ENCODE measurements at places on chromosomes 2 and 18.

DNA sequence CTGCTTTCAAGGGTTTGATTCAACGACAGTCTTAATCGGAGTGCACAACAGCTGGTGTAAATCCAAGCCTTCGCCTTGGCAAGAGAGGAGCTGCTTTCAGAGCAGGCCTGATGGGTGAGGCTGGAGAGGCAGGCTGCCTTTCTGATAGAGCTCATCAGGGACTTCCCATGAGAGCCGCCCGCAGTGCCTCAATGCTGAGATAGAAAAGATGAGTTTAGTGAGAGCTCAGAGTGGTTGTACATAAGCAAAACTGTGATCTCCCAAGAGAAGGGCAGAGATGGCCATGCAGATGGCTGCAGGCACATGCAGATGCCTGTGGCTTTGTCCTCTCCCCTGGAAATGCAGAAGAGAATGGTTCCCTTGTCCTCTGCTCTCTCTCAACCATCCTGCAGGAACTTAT, 122.1 kb downstream of the ARL4C start:
- no peak for DNase-seq

GRCh38 chr2:54824567-54824966, 101.1 kb downstream of the EML6 start:
- no peak for DNase-seq

DNA sequence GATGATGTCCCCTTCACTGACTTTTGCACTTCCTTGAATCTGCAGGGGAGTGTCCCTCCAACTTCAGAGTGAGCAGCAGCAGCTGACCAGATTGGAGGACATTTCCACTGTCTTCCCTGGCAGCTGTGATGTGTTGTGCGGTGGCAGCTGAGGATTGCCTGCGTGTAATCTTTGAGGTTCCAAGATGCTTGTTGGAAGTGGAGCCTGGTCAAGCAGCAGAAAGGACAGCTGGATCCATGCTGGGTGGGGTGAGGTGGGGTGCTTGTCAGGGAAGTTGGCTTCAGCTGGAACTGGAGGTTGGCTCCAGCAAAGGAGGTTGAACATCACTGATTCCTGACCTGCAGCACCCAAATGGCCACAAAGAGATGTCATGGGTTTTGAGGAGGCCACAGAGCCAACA, 64.8 kb downstream of the ST3GAL5 start:
- DNase-seq = no peak

- no peak for DNase-seq
These were observed 40.3 kb downstream of the RBMS1 start for GRCh38 chr2:160453111-160453820.

DNA sequence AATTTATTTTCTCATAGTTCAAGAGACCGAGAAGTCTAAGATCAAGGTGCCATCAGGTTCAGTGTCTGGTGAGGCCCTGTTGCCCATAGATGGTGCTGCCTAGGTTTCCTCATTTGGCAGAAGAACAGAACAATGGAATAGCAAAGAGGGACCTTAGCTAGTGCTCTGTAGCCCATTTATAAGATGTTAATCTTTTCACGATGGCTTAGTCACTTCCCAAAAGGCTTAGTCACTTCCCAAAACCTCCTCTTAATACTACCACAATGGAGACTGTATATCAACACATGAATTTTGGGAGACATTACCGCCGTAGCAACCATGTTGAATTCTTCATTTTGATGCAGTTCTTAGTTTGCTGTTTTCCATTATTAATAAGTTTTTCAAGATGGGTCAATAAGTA, 246.3 kb upstream of the NRP2 start:
- DNase-seq = no peak

- DNase-seq = no peak
These were observed 187.2 kb upstream of the FANCL start for GRCh38 chr2:58428096-58429013.

DNA sequence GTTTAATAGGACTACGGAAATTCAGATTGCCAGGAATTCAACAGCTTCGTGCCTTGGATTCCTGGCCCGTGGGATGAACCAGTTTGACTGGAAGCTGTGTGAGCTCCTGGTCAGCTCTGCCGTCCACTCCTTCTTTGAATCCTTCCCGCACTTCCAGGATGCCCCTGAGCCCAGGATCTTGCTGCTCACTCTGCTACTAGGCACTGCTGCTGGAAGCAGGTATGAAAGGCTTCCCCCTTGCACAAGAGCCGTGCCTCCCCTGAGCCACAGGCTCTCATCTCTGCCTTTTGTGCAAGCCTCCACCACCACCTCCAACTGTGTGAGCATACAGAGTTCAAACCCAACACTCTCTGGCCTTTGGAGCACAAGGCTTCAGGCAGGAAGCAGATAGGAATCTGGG, 34.9 kb downstream of the EN1 start:
- no peak for DNase-seq

- no peak for DNase-seq
These were observed 34.3 kb upstream of the PPP1CB start for GRCh38 chr2:28717339-28717758.

- no peak for DNase-seq
These were observed 30.6 kb upstream of the SOCS6 start for GRCh38 chr18:70258243-70258642.

DNA sequence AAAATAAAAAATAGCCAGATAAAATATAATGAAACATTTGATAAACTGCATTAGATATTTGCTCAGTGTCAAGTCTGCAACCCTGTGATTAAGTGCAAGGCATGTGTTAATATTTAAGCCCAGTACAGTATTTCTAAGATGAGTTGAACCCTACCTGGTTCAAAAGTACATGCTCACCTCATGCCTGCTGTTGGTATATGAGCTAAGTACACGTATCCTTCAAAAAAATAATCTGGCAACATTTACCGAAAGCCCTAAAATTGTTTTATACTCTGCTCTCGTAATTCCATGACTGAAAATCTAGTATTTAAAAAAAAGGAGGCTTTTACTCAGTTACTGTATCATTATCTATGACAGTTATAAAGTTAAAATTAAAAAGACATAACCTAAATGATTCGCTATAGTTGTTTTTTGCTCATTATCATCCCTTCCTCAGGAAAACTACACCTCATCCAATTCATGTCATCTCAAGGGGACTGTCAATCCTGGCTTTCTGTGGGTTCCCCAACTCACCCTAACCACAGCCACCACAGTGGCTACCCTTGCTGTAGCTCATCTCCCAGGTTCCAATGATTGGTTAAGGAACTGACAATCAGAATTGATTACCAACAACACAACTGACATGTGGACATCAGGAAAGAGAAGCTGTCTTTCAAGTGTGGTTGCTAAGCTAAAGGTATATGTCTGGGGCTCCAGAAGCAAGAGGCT, 10.6 kb downstream of the TLK1 start:
- no peak for DNase-seq

DNA sequence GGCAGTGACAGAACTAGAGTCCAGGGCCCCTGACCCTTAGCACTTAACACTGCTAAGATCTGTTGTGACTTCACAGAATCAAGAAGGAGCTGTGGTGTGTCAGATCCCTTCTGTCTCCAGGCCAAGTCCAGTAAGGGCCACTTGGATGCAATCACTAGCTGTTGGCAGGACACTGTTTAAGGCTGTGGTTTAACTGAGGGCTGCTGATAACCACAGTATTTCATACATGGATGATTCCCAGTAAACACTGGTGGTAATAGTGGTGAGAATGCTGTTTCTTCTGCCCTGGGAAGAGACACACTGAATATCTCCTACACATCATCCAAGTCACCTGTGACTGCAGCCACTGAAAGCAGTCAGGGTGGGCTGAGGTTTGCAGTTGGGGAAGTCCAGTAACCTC, 77.7 kb upstream of the FBXO11 start:
- DNase-seq = no peak

DNA sequence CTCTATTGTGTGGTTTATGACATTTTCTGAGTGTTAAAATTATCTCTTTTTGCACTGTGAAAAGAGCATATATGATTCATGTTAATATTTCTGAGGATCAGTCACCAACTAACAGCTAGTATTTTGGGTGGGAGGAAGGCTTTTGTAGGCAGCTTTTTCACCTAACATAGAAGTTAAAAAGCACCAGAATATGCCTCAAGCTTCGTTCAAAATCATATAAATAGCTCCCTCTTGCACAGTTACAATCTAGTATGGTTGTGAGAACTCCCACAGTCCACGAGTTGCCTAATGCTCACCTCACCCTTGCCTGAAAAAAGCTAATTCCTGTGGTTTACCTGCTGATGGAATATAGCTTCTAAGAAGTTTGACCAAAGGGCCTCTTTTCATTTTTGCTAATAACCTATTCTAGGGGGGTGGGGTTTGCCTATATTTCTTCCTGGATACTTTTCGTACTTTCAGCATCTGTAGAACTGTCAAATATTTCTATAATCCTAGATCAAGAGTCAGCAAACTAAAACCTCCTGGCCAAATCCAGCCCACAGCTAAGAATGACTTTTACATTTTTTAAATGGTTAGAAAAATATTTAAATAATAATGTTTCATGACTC, 167.1 kb upstream of the FOSL2 start:
- no peak for DNase-seq

DNA sequence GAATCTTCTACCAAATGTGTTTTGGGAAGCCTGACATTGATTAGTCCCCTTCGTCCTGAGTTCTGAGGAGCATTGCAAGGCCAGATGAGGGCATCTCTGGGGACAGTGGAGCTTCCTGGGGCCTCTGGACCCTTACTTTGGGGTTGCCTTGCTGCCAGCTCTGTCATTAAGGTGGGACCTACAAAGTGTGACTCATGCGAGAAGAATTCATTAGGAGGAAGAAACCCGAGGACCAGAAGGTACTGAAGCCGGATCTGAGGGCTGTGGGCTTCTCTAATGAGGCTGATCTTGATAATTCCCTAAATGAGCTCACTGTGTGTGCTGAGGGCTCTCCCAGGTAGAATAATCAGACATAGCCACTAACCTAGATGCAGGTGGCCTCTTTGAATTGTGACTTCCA, 695 bp upstream of the SCYGR2 start:
- DNase-seq = no peak

DNA sequence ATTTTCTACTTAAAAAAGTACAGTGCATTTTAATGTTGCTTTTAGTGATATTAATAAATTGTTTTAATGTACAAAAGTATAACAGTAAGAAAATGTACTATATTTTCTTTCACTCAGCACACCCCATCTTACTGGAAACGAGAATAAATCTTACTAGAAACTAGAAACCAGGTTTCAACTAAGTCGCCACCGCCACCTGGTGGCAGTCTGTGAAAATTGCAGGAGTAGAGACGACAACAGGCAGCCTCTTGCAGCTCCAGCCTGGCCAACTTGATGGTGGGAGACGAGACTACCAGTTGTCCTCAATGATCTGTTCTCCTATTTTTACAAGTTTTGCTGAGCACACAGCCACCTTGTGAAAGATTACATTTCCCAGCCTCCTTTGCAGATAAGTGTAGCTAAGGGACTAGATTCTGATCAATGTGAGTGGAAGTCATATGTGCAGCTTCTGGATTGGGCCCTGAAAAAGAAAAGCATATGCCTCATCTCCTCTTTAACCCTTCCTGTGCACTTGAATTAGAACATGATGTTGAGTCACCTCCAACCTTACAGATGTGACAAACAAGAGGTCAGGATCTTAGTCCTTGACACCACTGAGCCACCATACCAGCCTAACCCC, 8.7 kb downstream of the OTOF start:
- peak; percentile 48 for DNase-seq

- DNase-seq = no peak
These were observed 824 bp upstream of the ZNF638 start for GRCh38 chr2:71330585-71331330.

GRCh38 chr18:62450546-62451410, 72.0 kb upstream of the ZCCHC2 start:
- no peak for DNase-seq

DNA sequence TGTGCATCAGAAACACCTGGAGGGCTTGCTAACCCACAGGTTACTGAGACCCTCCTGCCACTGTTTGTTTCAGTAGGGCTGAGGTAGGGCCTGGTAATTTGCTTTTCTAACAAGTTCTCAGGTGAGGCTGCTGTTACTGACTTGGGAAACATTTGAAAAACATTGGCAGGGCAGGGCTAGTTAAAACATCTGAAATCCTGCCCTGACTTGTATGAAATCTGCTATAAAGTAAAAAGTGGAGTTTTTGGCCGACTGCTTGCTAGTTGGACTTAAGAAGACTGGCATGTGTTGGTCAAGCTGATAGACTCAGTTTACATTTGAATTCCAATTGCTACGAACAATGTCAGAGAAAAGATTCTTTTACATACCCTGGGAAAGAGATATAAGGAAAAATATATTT, 111.6 kb upstream of the DLX2 start:
- DNase-seq = no peak

GRCh38 chr2:120909102-120909501, 173.4 kb downstream of the GLI2 start:
- no peak for DNase-seq

DNA sequence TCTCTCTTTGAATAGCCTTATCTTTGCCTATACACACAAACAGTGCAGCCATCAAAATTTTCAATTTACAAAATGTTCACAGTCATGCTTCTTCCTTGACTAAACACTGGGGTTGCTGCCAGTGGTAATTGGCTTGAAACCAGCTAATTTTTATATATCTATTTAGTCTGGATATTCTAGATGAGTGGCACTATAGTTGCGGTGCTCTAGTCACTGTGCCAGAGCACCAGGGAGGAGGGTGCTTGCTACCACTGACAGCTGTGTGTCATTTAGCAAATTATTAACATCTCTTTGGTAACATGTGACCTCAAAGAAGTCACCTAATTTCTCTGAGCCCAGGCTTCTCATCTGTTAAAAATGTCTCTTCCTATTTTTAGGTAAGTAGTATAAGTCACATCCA, 130.4 kb downstream of the MEIS1 start:
- DNase-seq = no peak

DNA sequence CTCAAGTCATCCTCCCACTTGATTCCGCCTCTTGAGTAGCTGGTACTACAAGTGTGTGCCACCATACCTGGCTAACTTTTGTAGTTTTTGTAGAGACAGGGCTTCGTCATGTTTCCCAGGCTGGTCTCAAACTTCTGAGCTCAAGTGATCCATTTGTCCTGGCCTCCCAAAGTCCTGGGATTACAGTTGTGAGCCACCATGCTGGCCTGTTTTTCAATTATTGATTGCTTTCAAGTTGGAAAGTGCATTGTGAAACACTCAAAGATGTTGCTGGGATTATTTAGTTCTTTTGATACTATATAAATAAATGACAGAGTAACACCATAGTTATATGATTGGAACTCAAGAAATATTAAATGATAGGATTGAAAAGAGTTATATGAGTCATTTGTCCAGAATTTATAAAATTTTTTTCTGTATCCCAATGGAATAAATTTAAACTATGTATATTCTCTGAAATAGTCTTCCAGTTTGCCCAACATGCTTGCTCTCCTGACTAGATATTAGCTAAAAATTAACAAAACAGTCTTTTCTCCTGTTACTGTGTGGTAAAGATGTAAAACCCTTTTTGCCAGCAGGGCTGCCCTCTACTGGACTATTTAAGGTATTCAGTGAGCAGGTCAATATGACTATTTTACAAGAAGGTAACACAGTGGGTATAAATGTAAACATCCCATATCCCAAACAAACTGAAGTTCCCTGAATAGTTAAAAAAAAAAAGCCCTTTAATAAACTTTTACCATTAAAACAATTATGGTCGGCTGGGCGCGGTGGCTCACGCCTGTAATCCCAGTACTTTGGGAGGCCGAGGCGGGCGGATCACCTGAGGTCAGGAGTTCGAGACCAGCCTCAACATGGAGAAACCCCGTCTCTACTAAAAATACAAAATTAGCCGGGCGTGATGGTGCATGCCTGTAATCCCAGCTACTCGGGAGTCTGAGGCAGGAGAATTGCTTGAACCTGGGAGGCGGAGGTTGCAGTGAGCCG, 42.7 kb downstream of the ACSL3 start:
- DNase-seq = peak; percentile 14

- no peak for DNase-seq
These were observed 95.9 kb downstream of the DGKD start for GRCh38 chr2:233449921-233450863.

Measured in stimulated activated CD4-positive, alpha-beta T cell treated with anti-CD3 and anti-CD28 coated beads, TNF-alpha, amount 100 ng/mL, for 48 hours (primary cell).